CD4-positive, alpha-beta T cell treated with Interleukin-2 at 100 ng/mL for 4 hours (primary cell): ENCODE measurements at places on chromosomes 2 and 18.

DNA sequence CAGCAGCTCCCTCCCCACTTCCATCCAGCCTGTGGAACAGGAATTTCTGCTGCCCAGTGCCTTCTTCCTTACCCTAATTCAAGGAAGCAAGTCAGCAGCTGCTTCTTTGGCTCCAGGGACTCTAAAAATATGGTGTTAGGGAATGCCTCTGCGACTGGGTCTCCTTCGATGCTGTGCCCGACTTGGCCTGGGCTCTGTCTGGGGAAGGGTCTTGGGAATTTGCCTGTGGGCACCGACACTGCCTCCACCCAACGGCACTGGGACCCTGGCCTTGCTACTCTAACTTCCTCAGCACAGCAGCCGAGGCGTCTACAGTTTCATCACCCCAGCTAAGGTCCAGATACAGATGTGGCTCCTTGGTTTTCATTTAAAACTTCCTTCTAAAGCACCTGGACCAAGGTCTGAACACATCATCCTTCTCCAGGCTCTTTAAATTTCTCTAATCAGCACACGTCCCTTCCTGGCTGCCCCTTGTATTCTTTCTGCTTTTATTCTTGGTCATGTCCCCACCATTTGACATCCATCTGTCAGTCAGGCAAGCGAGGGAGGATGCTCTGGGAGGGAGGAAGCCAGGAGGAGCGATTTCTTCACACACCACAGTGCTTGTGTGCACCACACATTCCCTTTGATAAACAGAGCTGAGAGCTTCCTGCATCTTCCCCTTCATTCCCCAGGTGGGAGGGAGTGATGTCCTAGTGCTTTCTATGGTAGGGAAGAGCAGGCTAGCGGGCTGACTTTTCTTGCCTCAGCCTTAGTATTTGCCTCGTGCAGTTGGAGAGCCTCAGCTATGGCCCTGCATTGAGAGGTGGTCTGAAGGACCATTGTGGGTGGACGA is 6.8 kb downstream of the LBH start:
- no peak for DNase-seq

DNA sequence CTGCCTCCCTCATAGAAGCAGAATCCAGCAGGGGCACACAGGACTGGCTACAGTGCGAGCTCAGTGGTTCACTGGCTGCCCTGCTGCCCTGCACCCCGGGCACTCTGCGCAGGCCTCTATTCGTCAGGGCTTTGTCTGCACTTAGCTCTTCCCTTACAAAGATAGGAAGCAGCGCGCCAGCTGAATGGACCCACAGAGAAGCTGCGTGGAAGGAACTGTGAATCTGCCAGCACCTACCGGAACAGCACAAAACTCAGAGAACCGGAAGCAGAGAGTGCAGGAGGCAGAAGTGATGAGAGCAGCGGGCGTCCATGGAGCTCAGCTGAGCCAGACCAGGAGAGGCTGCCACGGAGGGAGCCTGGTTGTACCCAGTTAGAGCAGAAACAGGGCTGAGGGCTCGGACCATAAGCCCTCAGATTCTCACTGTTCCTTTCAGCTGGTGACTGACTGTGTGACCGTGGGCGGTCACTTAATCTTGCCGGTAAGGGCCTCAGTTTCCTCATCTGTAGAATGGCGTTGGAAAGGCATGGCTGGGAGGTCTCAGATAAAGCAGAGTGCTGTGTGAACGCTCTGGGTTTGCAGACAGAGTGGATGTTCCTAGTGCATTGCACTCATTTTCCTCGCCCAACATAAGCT is 23.1 kb upstream of the SLC66A3 start:
- no peak for DNase-seq

DNA sequence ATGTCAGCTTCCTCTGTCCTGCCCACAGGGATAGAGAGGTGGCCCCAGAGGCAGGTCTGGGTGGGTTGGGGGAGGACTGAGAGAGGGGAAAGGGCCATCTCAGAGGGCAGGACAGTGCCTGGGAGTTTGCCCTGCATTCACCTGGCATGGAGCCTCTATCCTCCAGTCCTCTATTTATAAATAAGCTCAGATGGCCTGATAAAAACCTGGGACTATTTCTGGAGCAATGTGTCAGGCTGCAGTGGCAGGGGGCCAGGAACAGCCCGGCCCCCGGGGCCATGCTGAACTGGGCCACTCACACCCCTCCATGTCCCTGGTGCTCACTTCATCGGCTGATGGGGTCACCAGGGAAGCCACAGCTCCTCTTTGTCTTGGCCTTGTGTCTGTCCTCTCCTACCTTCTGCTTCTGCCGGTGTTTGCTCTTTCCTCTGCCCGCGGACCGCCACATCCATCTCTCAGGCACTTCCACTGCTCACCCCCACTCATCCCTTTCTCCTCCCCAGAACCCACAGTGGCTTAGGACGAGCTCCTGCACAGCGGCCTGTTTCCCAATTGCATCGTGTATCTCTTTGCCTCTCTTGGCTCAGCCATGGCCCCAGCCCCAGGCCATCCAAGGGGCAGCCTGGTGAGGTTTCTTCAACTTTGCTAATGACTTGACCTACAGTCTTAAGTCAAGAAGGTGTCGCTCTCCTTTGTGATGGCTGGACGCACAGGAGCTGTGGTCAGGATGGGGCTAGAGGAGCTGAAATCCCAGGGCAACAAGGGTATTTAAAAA is 38.8 kb downstream of the SCTR start:
- no peak for DNase-seq

GRCh38 chr18:33712719-33713118 is 134.7 kb downstream of the ASXL3 start:
- DNase-seq = no peak

GRCh38 chr2:207422380-207422779 is 107.4 kb upstream of the CREB1 start:
- no peak for DNase-seq

GRCh38 chr2:226882606-226883005 is 46.8 kb downstream of the RHBDD1 start:
- DNase-seq = no peak
